ENCODE measurements at places on chromosomes 7 and 10.

DNA sequence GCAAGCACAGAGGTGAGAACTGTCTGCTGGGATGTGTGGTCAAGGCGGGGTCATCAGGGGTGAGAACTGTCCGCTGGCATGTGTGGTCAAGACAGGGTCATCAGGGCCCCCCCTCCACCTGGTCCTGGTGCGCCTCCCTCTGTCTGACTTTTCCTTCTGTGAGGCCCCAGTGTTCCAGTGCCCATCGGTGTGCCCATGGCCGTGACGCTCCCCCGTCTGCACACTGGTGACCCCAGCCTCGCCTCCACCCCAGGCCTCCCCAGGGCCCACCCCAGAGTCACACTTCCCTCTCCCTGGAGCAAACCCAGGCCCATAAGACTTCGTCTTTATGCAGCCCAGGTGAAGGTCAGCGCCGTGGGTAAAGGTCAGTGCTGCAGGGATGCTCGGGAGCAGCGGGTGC is 70.1 kb upstream of the TCERG1L start:
- DNase-seq: no peak

DNA sequence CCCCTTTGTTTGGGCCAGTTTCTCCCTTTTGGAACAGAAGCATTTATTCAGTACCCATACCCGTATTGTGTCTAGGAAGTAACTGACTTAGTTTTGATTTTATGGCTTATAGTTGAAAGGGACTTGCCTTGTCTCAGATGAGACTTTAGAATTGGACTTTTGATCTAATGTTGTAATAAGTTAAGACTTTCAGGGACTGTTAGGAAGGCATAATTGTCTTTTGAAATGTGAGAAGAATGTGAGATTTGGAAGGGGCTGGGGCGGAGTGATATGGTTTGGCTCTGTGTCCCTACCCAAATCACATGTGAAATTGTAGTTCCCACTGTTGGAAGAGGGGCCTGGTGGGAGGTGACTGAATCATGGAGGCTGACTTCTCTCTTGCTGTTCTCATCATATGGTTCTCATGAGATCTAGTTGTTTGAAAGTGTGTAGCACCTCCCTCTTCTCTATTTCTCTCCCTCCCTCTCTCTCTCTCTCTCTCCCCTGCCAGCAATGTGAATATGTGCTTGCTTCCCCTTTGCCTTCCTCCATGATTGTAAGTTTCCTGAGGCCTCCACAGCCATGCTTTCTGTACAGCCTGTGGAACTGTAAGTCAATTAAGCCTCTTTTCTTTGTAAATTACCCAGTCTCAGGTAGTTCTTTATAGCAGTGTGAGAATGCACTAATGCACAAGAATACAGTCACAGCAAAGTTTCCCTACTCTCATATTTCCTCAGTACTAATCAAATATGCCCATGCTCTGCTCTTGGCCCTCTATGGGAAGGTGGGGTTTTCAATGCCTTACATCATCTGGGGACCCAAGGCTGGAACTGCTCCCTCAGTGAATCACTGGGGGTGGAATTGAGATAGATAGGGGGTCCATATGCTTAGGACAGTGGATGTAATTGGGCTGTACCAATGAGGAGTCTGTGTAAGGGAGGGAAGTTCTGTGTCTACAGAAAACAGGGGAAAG is 17.2 kb upstream of the AKR1C1 start:
- no peak for DNase-seq

DNA sequence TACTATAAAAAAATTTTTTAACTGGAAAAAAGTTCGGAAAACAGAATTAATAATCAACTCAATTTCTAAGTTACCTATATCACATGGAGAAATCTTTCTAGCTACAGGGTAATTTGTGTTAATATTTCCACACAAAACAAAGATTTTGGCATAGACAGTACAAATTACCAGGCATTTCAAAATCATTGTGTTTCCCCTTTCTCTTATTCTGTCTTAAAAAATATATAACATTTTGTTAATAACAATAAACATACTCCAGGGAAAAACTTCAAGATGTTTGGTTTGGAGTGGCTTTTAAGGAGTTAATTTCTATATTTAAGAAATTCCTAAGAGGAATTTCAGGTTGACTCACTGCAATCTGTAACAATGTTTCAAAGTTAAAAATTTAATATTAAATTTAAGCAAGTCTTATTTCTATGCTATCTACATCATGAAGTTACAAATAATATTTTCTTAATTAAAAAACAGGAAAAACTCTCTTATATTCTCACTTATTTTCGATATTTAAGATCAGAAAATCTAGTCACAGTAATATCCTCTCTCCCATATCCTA is 132.6 kb downstream of the NRBF2 start:
- DNase-seq: no peak

DNA sequence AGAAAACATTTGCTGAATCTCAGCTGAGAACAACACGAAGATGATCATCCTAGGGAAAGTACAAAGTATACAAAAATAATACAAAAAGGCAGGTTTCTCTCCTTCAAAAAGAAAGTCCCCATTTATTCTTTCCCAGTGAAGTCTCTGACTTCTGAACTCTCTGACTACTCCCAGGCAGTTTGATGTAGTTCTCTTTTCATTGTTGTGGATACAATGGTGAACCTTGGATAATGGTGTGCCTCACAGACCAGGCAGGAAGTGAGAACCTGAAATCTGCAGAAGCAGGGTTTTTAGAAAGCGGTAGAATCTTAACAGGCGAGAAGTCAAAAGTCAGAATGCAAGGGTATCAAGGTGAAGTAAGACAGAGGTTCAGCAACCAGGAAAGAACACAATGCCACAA is 150.8 kb upstream of the NRP1 start:
- no peak for DNase-seq

DNA sequence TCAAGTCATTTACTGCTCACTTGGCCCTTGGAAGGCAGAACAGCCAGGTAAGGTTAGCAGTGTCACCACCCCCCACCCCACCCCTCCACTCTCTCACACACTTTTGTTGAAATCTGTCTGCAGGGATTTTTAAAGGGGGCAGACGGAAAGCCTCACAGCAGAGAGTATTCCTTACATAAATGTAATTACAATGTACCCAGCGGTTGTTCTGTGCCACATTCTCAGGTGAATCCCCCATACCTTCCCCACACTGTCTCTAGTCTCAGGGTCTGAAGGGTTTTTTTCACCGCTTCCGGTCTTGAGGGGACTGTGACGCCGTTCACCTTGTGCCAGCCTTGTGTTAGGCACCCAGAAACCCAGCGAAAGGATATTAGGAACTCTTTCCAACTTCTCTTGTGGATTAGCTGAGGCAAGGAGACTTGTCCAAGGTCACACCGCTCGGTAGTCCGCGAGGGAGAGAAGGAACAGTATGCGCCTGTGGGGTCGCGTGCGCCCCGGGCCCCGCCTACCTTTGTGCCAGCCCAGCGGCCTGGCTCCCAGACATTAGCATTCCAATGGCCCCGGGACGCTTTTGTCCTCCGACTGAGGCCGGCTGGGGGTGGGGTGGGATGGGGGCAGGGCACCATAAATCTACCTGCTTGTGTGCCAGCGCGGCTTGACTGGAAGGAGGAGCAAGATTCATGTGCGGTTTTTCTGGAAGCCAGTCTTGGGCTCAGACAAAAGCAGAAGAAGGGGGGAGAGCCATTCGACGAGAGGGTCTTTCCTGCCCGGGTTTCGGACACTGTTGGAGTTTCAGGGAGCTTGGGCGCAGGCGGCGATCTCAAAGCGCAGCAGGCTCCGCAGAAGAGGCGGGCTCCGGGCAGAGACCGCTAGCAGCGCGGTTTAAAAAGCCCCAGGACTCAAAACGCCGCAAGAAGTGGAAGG is 4.5 kb downstream of the NEUROG3 start:
- DNase-seq: no peak

DNA sequence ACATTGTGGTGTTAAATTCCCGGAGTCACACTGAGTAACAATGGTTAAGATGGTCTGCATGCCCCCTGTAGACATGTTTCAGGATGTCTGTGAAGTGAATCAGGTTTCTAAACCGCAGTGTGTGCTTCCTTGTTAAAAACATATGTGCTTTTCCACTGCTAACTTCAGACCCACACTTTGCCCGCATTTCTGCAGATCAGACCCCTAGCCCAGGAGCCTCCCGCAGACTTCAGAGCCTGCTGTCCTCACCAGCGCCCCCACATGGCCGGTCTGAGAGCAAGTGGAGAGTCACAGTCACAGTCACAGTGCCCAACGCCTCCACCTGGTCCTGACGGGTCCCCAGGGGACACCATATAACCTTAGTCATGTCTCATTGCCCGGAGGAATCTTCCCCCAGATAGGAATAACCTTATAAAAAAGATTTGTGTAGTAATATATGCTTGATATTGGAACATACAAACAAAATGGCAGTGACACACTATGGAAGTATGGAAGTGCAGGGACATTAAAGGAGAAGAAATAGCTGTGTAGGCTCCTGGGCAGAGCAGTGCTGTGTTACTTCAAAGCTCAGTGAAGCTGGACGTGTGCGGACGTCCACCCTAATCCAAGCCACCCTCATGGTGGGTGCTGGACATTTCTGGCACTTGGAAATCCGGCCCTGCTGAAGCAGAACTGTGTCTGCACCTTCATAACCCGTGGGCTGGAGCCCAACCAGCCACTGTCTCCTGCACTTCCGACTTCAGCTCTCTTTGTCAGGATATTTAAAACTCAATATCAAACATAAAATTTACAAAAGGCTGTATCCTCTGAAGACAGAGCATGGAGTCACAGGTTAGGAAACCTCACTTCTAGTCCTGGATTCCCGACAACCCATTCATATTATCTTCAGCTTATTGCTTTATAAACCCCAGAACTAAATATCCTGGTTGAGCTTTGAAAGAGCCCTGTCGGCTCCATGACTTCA is 29.0 kb downstream of the GSTO2 start:
- no peak for DNase-seq

DNA sequence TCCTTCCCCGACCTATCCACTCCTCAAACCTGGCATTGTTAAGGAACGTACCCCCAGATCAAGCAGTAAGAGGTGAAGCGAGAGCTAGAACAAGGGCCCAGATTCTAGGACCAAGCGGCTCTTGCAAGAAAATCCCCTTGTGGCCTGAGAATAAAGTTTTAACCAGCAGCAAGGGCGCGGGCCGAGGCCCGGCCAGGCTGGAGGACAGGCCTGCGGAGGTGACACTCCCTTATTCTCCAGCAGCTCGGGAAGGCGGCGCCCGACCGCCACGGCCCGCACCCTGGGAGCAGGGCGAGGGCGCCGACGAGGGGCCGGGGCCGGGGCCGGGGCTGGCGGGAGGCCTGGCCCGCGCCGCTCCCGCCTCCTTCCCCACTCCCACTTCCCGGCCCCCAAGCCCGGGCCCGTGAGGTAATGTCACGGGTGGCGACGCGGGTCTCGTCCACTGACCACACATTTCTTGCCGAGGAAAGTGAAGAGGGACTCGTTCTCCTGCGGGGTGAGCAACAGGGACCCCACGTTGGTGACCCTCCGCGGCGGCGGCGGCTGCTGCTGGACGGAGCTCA is 551 bp downstream of the WASL start:
- peak; percentile 23 for DNase-seq

- DNase-seq: no peak
These were observed 89.4 kb upstream of the TMEM26 start for GRCh38 chr10:61542596-61542995.

DNA sequence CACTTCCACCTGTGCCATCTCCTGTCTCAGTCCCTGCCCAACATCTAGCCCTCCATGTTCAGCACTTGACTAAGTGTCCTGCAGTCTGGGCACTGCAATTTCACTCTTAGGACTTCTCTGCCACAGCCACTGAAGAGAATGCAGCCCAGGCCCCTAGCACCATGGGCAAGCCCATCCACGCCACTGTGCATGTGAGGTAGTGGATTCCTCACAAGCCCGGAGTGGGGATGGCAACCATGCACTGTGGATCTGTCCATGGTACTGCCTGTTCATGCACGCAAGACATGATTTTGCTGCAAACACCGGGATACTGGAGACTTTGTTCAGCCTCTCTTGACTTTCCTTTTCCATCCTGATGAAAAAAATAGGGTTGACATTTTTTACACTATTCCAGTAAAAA is 12.3 kb downstream of the DDC start:
- no peak for DNase-seq

DNA sequence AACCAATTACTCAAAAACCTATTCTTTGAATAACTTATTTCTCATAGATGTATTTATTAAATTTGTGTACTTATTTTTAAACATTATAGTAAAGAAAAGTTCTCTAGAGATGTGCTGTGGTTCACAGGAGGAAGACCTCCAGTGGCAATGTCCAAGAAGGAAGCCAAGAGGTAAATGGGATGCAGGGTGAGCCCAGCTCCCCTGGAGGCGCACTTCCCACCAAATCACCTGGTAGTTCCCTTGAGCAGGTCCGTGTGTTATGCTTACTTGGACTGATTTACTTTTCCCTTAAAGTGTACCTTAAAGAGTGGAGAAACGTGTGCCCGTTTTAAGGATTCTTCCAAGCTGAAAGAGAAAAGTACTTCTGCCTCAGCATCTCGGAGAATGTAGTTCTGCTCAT is 55.3 kb downstream of the PAXIP1 start:
- no peak for DNase-seq

DNA sequence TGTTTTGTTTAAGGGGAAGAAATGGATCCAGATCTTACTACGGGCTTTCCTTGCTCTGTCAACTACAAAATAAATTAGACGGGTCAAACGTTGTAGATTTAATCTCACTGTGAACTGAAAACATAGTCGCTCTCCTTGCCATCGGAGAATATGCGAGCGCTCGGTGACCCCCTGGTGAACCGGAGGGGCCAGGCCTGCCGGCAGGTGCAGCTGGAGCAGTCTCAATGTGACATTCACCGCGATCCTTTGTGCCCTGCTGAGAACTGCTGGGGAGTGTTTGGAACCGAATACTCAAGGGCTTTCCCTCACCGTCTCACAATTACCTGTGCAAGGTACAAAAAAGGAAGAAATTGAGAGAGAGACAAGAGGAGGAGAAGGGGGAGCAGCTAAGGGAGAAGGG is 174.1 kb upstream of the GPR26 start:
- no peak for DNase-seq

DNA sequence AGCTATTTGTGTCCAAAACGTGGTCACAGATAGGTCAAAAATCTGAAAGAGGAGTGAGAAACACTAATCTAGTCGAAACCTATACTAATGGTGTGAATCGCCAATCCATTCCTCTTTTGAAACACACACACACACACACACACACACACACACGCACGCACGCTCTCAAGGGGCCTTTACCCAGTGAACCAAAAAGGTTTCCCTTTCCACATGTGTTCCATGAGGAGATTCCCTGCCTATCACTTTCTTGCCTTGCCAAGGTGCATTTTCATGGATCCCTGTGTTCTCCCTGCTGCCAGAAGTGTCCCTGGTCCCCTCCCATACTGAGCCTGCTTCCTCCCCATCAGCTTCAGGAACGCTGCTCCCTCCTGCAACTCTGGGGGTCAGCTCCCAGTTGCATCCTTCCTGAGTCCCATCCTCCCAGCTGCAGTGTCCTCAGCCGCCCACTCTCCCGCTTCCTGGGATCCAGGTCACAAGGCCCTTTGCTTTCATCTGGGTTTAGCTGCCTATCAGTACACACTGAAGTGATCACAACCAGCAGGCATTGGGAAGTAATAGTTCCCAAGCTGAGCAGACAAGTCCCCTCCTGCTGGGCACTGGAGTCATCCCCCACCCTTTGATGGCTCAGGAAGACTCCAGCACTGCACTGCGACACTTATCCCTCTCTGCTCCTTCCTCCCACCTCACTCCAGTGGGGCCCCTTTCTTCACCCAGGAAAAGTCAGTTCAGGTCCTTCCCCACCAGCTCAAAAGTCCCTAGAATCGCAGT is 49.2 kb upstream of the KCNMA1 start:
- DNase-seq: no peak

Data from right renal pelvis (tissue), 4 donors.